NCI-H1436 (cell line): ENCODE measurements at places on chromosomes 1 and 21.

DNA sequence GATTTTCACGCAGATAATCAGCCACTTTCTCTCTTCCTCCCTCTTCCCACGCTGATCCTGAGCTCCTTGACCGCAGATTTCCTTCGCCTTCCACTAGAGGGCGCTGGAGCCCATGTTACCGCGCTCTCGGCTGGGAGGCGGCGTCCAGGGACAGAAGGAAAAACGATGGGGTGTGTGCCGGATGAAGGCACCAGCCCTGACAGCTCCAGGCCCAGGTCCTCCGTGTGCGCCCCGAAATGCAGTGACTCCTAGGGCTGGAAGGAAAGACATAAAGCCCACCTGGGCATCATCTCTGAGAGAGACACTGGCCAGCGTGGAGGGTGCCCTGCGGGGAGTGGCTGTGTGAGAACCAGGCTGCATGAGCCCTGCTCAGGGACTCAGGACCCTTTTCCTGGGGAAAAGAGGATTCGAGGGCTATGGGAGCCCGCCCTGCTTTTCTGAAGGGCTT is 44.9 kb upstream of the CYP2J2 start:
- DNase-seq: peak; percentile 62

- no peak for DNase-seq
These were observed 84.7 kb downstream of the WLS start for GRCh38 chr1:68147534-68148171.

GRCh38 chr21:19853709-19854575 is 1144.3 kb upstream of the NCAM2 start:
- DNase-seq: no peak

GRCh38 chr1:183675381-183675780 is 22.3 kb upstream of the APOBEC4 start:
- DNase-seq: no peak

- no peak for DNase-seq
These were observed 4.4 kb downstream of the TMEM201 start for GRCh38 chr1:9593147-9593491.
